ENCODE measurements at places on chromosomes 13 and 19.

DNA sequence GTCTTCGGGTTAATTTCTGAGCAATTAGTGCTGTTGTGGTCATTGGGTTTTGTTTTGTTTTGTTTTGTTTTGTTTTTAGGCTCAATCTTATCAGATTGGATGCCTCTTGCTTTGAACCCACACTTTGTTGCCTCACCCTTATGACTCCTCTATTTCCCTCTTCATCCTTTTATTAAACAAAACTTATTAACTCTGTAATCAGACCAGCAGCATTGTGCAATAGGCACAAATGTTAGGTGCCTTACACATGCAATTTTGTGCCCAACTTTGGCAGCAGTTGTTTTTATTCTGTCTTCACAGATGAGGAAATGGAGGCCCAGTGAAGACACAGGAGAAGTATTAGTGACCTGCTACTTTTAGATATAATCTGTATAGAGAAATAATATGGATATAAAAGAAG, 377.7 kb downstream of the KCNRG start:
- DNase-seq = no peak

- no peak for DNase-seq
These were observed 184.2 kb downstream of the SLITRK6 start for GRCh38 chr13:85615031-85615430.

DNA sequence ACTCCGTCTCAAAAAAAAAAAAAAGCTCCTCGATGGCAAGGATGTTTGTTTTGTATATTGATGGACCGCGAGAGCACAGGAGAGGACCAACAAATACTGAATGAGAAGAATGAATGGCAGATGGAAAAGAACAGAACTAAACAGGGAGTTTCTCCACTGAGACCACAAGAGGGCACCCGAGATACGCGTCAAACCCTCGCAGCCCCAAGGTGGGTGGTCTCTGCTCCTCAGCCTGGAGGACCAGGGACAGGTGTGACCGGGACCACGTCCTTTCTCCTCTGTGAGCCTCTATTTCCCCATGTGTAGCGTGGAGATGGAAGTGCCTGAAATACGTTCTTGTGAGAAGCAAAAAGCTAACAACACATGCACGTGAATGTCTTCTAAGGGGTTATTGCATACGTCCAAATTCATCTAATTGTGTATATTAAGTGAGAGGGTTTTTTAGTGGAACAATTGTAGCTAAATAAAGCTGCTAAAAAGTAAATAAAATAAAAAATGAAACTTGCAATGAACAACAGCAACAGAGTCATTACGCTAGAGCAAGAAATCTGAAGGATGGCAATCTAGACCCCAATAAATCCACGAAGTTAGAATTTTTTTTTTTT, 8.3 kb upstream of the CDC42EP5 start:
- no peak for DNase-seq

DNA sequence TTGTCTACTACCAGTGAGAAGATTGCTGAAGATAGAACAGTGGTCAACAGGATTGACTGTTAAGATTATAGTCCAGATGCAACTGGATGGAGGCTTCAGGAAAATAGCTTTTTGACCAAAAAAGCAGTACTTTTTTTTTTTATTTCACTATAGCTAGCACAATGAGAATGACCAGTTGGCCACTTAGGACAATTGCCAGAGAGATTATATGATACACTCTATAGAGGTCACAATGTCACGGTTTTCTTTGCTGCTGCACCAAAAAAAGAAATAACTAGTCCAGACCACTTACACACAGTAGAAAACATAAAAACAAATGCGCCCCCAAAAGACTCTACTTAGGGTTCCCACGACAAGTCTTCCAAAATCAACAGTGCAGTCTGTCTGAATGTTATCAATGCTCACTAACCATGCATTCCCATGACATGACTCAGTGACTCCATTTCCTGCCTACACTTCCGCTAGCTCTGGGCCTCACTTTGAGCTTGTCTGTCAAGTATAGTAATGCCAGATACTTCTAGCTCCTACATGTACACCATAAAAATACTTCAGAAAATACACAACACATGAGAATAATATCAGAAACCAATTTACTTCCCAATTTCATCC, 209.1 kb upstream of the STARD13 start:
- no peak for DNase-seq

- DNase-seq = no peak
These were observed 2.0 kb downstream of the CAPN12 start for GRCh38 chr19:38742296-38742695.

GRCh38 chr13:110102053-110102452, 204.9 kb downstream of the COL4A1 start:
- DNase-seq = no peak

Data from stimulated activated CD8-positive, alpha-beta memory T cell treated with anti-CD3 and anti-CD28 coated beads, Interleukin-2, amount 100 ng/mL, for 1 hour (primary cell).